ENCODE measurements at places on chromosomes 7 and 10.

DNA sequence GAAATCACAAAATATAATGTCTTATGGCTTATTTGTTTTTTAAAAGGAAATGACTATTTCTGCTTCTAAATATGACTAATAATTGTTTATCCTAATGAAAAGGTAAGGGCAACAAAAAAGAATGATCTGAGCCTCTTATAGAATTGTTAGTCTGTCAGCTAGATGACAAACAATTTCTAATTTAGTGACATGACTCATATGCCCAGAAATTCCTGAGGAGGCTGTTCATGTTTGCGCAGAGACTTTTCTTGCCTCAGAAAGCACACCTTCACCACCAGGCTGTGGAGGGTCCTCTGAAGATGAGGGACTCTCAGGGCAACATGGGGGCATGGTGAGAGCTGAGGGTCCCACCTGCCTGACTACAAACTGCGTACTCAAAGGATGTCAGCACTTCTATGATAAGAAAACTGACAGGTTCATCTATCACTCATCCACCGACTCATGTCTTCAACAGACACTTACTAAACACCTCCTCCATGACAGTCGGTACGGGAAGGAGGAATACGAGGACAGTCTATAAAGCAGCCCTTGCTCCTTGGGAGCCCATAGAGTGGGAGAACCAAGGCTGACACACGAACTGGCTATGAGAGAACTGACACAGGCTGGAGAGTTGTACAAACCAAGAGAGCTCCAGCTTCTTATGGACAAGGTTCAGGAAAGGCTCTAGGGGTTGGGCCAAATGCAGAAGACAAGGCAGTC, 102.0 kb downstream of the PKD1L1 start:
- no peak for DNase-seq

GRCh38 chr7:137335814-137336213, 7.7 kb downstream of the PTN start:
- no peak for DNase-seq

DNA sequence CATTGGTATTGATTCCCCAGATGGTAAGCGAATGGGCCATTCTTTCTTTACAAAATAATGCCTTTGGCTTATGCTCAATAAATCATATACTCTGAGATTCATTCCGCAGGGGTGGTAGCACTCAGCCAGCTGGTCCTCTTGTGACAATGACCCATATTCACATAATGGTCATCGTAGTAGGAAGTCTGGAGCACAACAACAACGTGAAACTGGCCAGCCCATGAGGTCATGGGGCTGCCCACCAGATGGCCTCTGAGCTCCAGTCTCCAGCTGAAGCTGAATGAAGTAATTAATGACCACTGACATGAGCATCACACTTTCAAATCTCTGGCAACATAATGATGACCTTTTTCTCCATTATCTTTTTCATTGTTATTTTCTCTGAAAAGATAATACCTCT, 42.3 kb upstream of the SORCS1 start:
- no peak for DNase-seq

GRCh38 chr7:48091506-48092433, 2.7 kb downstream of the UPP1 start:
- DNase-seq, result no peak

DNA sequence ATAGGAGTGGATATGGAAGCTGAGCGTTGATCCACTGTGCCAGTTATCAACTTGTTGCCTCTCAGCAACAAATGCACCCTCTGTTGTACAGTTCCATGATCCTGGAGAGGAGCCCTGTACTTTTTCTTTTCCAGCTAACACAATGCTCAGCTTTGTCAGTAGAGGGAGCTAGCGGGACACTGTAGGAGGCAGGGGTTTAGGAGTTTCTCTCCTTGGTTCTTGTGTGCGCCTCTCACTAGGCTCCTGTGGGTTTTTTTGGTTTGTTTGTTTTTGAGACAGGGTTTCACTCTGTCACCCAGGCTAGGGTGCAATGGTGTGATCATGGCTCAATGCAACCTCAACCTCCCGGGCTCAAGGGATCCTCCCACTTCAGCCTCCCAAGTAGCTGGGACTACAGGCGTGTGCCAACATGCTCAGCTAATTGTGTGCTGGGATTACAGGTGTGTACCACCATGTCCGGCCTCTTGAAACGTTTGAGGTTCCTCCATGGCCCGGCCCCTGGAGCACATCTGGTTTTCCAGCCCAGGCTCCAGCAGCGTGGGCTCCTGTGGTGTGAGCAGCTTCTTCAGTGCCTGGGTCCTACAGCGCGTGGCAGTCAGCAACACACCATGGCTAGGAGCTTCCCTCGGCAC, 12.0 kb upstream of the MARVELD1 start:
- DNase-seq, result no peak

DNA sequence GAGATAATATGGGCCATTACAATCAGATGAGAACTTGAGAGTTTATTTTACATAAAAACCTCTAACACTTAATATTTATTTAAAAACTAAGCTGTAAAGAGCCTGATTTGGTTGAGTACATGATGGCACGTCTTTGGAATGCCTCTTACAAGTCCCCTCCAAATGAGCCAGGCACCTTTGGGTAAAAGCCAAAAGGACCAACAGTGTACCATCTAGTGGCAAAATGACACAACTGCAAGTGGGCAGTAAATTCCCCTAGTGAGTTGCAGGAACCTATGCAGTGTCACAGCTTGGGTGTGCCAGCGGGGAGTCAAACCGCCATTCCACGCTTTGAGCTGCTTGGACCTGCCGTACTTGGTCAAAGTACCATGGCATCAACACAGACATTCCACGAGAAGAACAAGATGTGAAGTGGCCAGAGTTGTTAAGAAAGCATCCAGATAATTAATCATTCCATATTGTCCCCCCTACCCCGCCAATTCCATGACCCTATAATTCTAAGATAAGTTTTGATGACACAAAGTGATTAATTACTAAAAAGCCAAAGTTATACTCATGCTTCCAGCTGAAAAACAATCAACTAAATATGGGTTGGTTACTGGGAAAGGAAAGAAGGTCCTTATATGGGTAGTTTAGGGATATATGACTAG, 115.2 kb downstream of the SORBS1 start:
- DNase-seq, result no peak

GRCh38 chr10:111200505-111201186, 123.8 kb downstream of the ADRA2A start:
- no peak for DNase-seq

DNA sequence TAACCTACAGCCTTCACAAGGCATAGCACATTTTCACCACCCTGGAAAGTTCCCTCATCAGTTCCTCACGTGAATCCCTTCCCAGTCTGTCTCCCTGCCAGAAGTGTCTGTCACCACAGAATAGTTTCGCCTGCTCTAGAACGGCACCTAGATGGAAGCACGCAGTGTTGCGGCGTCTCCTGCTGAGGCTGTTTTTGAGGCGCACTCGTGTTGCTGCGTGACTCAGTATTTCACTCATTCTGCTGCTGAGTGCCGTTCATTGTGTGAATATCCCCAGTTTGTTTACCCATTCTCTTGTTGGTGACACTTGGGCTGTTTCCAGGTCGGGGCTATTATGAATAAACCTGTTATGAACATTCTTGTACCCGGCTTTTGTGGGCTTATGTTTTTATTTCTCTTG, 12.8 kb downstream of the NOS3 start:
- no peak for DNase-seq

GRCh38 chr10:77305650-77306632, 331.7 kb downstream of the KCNMA1 start:
- DNase-seq, result no peak

DNA sequence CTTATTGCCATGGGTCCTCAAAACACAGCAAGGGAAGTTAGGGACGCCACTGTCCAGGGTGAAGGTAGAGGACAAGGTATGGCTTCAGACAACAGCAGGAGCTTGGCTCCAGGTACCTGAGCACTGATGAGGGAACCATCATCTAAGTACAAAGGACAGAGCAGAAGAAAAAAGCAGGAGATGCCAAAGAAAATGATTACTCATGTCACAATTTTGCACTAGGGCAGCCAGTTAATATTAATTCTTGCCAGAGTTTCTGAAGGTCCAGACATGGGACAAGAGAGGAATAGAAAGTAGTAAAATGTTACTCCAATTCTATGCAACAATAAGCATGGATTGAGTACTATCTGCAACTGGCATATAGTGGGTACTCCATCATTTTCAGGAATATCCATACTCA, 14.1 kb downstream of the PTN start:
- DNase-seq, result no peak

DNA sequence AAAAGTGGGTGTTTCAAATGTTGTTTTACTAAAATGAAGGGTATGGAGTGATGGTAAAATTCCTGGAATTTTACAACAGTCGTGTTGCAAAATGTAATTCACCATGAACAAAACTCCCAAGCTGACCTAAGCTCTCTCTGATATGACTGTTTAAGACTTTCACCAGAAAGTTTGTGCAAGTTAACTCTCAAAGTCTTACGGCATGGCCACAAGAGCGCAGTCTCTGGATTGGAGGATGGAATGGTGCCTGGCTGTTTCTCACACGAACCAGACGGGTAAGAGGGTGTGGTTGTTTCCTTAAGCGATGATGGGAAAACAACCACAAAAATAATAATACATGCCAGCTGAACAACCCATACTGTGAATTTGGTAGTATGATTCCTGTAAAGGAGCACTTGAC, 662.5 kb downstream of the KCNMA1 start:
- no peak for DNase-seq

DNA sequence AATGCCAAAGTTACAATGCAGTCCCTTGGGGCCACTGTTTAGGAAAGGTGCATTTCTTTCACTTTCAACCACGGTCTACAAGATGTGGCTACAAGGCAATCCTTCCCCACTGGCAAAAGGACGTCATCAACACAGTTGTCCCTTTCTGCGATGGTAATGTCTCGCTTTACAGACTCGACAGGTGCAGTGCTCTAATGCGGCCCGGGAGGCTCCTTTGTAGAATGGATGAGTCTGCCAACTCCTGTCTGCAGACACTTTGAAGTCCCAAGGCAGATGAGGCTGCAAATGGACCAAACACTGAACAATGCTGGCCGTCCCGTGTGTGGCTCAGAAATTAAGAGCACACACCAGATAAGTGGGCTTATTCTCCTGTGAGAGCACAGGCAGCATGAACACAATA, 133.7 kb downstream of the PIP4K2A start:
- no peak for DNase-seq

GRCh38 chr7:30018451-30018850, 8.1 kb downstream of the FKBP14 start:
- DNase-seq, result no peak

GRCh38 chr7:16061630-16062029, 359.7 kb downstream of the CRPPA start:
- DNase-seq, result no peak

DNA sequence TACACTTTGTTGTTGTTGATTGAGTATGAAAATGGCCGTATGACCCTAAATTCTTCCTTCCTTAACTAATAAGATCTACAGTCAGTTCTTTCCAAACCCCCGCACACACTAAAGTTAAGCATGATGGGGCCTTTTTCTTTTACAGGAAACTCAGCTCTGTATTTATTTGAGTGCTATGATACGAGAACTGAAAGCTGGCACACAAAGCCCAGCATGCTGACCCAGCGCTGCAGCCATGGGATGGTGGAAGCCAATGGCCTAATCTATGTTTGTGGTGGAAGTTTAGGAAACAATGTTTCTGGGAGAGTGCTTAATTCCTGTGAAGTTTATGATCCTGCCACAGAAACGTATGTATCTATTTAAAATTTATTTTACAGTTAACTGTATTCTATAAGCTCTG, 14.2 kb upstream of the NUP42 start:
- DNase-seq, result no peak

Data from left kidney (tissue), 8 donors.